Stimulated activated CD4-positive, alpha-beta T cell treated with anti-CD3 and anti-CD28 coated beads, TNF-alpha, amount 100 ng/mL, for 1 hour (primary cell): ENCODE measurements at places on chromosomes 4 and X.

GRCh38 chr4:47597696-47598095 is 112.6 kb downstream of the ATP10D start:
- DNase-seq, result no peak

DNA sequence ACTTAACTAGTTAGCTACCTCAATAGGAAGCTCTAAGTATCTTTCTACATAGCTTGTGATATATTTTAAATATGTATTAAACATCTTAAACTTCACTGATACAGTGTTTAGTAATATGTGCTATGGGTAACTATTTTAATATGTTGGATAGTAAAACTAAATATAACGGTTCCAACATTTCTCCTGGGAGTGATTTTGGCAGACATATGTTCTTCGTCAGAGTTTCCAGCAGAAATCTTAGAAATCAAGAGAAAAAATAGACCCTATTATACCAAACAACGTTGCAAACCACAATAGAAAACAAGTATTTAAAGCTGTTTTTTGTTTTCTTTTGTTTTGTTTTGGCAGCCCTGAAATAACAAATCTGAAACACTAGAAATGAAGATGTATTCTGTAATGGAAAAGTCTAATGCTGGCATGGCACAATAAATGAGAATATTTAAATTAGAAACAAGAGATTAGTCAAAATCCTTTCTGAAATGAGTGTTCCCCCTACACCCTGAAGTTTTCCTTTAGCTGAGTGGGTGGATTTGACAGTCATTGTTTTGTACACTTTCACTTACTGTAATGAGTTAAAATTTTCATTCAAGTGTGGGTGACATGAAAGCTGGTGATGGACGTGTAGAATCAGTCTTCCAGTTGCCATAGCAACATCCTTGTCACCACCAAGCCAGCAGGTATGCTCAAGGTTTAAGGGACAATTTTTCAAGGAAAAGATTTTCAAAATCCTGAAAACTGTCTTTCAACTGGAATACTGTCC is 233.5 kb downstream of the SCFD2 start:
- DNase-seq, result no peak

DNA sequence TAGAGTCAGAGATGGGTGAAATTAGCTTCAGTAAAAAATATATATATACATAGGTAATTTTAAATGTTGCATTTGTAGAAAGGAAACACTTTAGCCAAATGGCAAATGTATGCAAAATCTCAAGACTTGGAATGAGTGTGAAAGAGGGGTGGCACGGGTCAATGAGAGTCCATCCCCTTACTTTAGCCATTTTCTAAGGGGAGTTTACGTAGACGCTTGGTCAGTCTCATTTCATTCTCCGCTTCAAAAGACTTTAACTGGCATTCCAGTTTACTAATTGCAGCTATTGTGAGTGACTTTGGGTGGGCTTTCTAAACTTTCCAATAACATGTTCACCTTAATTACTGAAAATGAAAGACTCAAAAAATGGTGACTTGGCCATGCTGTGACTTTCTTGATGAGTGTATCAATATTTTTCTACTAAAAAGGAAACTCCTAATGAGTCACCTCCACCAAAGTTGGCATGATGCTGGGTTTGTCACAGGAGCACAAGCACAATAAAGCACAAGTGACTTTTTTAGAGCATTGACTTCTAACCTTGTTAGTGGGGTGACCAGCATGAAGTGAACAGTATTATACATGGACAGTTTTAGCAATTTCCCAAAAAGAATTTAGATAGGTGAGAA is 356.0 kb upstream of the RASGEF1B start:
- no peak for DNase-seq

GRCh38 chrX:150625875-150626274 is 57.5 kb downstream of the MTM1 start:
- no peak for DNase-seq

DNA sequence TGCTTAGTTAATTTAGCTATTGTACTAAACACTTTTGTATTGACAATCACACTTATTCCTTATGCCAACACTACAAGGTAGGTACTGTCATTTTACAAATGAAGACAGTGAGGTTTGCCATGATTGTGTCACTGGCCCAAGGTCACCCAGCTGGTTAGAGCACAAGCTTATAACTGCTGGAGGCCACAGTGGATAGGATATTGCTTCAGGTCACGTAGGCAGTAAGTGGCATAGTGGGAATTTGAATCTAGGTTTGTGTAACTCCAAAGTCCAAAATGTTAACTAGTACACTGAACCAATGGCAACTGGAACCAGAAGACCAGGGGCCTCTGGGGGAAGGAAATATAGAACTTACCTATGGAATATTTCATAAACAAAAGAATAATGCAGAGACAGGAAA is 21.1 kb upstream of the PITX2 start:
- no peak for DNase-seq

GRCh38 chrX:134158821-134159512 is 78.0 kb upstream of the CCDC160 start:
- no peak for DNase-seq

GRCh38 chrX:13081395-13082205 is 37.2 kb upstream of the FAM9C start:
- no peak for DNase-seq

GRCh38 chr4:60721685-60722084 is 478.4 kb upstream of the ADGRL3 start:
- DNase-seq, result no peak

DNA sequence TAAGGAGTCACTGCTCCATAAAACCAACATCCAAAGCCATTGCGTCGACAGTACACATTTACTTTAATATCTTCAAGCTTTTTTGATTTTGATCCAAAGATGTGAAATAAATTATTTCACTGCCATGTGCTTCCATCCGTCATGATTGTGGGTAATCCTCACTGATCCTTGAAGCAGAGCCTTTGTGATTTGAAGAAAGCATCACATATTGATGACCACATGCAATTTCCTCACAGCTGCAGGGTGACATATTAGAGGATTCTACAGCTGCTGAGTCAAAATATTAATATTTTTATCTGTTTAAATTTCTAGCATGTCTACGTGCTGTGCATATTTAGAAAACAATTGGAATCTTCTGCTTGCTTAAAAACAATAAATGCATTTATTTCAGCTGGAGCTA is 196.8 kb upstream of the ANXA3 start:
- no peak for DNase-seq

GRCh38 chr4:146235654-146236177 is 21.4 kb downstream of the REELD1 start:
- DNase-seq, result no peak

DNA sequence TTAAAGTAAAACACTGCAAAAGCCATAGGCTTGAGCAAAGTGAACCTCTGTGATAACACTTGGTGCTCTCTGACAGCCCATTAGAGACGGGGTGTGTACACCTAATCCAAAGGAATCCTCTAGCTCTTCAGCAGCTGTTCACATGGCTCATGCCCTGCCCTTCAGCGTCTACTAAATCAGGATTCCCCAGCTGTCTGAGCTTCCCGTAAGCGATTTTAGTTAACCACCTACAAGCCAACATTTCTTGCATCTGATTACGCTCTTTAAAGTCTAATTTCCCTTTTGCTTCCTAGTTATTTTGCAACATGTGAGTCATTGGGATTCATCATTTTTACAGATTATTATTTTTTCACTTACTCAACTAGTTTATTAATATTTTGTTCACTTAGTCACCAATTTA is 6.5 kb downstream of the DMD start:
- no peak for DNase-seq

DNA sequence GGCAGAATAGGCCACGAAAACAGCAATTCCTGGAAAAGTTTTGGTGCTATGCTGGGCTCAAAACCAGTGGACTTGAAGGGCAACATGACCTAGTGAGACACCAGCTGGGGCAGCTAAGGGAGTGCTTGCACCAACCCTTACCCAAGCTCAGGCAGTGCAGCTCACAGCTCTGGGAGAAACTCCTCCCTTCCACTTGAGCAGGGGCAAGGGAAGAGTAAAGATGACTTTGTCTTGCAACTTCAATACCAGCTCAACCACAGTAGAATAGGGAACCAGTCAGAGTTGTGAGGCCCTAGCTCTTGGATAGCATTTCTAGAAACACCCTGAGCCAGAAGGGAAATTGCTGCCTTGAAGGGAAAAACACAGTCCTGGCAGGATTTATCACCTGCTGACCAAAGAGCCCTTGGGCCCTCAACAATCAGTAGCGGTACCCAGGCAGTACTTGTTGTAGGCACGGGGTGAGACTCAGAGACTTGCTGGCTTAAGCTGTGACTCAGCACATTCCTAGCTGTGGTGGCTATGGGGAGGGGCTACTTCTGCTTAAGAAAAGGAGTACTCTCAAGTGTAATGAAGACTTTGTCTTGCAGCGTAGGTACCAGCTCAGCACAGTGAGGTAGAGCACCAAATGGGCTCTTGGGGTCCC is 19.7 kb upstream of the ABCG2 start:
- no peak for DNase-seq

GRCh38 chr4:169484485-169484884 is 127.9 kb downstream of the NEK1 start:
- DNase-seq, result no peak

- no peak for DNase-seq
Observed at GRCh38 chrX:83934220-83934619, 73.3 kb downstream of the CYLC1 start.

DNA sequence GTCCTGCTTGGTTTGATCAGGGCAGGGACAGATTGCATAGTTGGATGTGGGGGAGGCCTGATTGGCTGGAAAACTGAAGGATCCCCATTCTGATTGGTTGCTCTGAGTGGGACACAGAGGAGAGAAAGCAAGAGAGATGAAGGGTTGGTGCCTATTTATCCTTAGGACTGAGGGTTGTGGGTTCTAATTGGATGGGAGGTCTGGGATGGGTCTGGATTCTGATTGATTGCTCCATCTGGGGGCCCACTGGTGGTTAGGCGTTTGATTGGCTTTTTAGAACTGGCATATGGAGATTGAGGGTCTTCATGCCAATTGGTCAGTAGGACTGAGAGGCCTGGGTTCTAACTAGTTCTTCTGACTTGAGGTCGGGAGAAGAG is 644 bp upstream of the EBP start:
- DNase-seq, result no peak

DNA sequence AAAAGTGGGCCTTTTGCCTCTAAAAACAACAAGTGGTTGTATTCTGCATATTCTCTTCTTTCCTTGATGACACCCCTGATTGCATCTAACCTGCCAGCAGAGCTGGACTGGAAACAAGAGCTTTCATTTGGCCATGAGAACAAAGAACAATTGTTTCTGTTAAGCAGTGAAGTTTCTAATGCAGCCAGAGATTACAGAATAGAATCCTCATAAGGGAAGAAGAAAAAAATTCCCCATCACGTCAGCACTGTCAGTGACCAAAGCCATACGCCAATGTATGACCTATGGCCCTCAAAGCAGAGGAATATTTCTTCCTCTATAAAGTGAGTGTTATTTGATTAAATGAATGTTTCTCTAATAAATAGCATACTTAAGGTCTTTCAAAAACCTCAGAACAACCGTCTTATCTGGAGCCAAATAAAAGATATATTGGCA is 529.1 kb upstream of the INTU start:
- no peak for DNase-seq

DNA sequence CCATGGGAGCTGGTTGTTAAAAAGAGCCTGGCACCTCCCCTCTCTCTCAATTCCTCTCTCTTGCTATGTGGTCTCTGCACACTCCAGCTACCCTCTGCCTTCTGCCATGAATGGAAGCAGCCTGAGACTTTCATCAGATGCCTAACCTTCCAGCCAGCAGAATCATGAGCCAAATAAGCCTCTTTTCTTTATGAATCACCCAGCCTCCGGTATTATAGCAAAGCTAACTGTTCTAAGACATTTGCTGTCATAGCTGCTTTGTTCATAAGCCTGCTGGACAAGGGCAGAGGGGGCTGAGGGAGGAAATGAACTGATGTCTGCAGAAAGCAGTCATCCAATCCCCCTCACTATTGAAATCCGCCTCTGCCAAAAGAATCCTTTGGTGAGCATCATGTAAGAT is 196.7 kb downstream of the ZNF330 start:
- DNase-seq, result no peak

DNA sequence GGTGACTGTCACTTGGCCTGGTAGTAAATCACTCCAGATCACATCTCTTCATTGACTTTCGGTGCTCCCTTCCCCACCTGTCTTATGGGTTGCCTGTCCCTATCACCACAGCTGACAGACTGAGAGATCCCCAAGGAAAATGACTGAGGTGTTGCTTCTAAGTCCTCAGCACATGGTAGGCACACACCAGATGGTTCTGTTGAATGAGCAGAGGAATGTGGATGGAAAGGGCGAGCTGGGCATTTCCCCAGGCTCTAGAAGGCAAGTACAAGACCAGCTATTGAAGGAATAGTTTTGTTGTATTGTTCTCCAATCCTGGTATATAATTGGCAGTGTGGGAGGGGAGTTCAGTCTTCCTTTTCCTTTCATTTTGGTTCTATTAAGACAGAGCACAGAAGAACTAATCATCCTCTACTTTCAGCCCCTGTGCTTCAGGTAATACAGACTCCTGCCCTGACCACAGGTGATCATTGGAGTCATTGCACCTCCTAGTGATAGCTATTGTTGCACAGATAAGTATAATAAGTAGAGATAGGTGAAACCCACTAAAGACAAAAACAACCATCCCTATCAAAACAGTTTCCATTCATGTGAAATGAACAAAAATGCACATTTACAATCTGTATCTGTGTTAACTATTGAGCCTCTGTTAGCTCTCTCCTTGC is 158.6 kb downstream of the TRAM1L1 start:
- no peak for DNase-seq

GRCh38 chrX:41728125-41728524 is 4.1 kb downstream of the GPR82 start:
- DNase-seq, result no peak

DNA sequence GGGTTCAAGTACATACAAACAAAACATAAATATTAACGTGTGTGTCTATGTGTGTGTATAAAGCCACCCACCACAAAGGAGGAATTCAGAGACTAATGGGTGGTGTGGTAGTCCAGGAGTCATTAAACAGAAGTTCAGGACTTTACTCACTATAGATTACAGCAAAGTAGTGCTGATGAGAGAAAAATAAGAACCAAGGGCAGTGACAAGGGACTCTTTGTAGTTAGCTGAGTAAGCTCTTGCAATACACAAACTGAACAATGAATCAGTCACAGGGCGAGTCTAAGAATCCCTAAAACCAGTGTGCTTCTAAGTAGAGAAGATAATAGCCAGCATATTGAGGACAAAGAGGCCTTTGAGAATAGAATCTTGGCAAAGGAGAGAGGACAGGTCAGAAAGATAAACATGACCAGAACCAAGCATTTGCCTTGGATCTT is 232.4 kb downstream of the PPP3CA start:
- DNase-seq, result no peak

DNA sequence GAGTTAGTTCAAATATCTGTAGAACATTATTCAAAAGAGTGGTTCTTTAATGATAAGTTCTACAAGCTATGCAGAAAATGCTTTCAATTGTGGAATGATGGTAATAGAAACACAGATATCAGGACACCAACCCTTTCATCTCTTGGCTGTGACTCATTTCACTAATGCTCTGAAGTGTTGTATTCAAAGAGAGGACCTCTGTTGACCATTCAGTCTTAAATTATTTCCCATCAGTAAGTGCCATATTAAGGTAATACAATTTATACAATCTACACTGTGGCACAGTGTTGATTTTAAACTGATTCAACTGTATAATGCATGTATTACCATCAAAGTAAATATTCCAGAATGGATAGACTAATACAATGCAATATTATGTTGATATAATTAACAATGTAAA is 289.0 kb upstream of the ADGRL3 start:
- DNase-seq, result no peak

GRCh38 chrX:139112432-139112831 is 400.9 kb upstream of the FGF13 start:
- DNase-seq, result no peak

GRCh38 chr4:155952501-155952901 is 1.2 kb downstream of the CTSO start:
- no peak for DNase-seq

- DNase-seq, result no peak
Observed at GRCh38 chr4:40228497-40229365, 31.9 kb downstream of the RHOH start.

- DNase-seq, result no peak
Observed at GRCh38 chr4:7781366-7781765, 158.3 kb downstream of the AFAP1 start.
